DMS79 treated with DMSO at 0.1 percent for 48 hours (cell line): ENCODE measurements at places on chromosomes 11 and 22.

GRCh38 chr22:22098457-22099193 lies 116.0 kb upstream of the TOP3B start:
- no peak for DNase-seq

GRCh38 chr22:44986926-44987325 lies 22.9 kb downstream of the PHF21B start:
- DNase-seq: no peak

GRCh38 chr11:111777094-111778046 lies 11.2 kb upstream of the PPP2R1B start:
- peak; percentile 85 for DNase-seq

GRCh38 chr22:42769574-42770447 lies 49.1 kb upstream of the A4GALT start:
- DNase-seq: no peak

DNA sequence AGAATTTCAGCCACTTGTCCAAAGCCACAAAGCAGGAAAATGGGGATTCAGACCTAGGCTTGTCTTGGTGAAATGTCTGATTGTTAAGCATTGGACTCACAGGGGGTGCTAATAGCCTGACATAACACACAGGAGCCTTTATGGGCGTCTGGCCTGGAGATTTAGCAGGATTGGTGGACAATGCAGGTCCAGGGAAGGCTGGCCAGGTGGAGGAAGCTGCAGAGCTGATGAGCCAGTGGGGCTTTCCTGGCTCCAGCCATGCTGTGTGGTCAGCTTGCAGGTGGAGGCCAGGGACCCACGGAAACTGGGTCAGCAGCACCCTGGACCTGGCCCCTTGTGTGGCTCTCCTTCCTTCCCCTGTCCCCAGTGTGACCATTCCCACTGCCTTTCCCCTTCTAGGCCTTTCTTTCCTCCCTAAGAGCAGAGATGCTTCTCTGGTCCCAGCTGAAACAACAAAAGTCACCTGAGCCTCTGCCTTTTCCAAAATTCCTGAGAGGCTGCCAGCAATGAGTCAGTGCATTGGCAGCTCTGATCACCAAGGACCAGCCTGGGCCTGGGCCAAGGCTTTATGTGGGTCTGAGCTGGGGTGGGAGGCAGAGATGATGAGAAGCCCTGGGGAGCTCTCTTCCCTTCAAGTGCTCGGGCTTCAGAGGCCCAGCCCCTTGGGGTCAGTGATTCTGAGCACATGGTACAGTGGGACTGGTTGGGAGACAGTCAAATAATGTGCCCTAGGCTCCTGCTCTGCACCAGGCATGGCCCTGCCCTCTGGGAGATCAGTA lies 85.2 kb downstream of the CCDC81 start:
- peak; percentile 74 for DNase-seq

GRCh38 chr11:115141231-115142114 lies 362.7 kb downstream of the CADM1 start:
- no peak for DNase-seq

DNA sequence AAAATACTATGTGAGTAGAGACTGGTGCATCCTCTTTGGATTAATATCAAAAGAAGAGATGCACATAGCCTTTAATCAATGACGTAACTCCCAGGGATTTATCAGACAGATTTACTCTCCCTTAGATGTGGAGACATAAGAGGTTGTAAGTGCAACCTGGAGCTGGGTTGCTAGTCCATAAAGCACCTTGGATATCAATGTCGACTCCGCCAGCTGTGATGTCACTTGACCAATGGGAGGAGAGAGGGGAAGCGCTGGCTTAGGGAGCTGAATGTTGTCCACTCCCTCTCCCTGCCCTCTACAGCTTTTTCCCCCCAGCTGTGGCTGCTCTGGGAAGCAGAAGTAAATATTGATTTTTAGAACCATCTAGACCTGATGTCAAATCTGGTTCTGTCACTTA lies 28.9 kb upstream of the TMEM86A start:
- no peak for DNase-seq

GRCh38 chr11:44597358-44598012 lies 32.0 kb downstream of the CD82 start:
- DNase-seq: no peak

- DNase-seq: peak; percentile 92
Measured at GRCh38 chr22:41448189-41448808, 1.7 kb upstream of the TOB2 start.

- DNase-seq: peak; percentile 85
Measured at GRCh38 chr11:64810891-64811272, 531 bp upstream of the MEN1 start.

DNA sequence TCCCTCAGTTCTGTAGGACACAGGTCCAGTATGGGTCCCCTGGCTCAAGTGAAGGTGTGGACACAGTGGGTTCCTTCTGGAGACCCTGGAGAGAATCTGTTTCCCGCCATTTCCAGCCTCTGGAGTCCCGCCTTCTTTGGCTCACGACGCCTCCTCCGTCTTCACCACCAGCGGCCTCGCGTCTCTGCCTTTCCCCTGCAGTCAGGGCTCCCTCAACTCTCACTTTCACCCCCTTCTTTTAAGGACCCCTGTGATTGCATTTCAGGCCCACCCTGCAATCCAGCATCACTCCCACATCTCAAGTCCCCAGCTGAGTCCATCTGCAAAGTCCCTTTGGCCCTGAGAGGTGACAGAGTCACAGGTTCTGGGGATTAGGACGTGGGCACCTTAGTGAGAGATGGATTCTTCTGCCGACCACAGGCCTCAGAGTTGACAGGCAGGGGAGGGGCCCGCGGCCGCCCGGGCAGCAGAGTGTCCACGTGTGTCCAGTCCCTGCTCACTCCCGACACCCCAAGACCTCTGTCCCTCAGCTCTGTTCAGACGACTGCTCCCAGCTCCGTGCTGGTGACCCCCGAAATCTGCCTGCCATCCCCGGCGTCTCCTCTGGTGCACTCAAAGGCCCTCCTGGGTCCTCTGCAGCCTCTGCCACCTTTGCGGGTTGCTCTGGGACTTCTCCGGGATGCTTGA lies 36.9 kb upstream of the KRTAP5-7 start:
- no peak for DNase-seq

- no peak for DNase-seq
Measured at GRCh38 chr22:48167238-48167637, 1404.8 kb downstream of the TBC1D22A start.

DNA sequence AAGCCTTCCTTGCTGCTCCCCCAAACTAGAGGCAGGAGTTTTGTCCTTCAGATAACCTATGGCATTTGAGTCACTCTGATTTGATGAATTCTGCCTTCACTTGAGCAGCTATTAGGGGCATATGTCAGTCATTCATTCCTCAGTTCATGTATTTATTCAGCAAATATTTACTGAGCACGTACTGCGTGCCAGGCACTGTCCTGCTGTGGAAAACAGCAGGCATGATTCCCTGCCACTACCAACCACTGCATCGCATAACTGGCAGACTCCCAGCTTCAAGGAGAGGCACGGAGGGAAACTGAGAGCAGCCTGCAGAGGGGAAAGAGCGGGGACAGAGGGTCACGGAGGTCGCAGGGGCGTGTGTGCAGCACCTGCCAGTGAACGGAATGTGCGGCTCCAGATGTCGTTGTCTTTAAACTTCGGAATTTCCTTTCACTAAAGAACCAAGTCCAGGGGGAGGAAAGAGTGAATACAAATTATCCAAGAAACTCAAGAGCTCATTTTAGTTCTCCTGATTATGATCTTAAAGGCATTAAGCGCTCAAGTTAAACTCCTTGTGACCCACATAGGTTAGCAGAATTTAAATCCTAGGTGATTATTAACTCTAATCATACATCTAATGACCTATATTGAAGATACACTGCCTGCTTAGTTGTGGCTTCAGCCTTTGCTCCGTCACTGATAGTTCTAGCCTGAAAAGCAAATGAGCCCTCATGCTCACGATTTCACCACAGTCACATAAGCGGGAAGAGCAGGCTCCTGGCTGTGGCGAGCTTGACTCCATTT lies 12.6 kb downstream of the PPARA start:
- no peak for DNase-seq

- peak; percentile 71 for DNase-seq
Measured at GRCh38 chr11:45110562-45110961, 35.9 kb upstream of the PRDM11 start.

GRCh38 chr22:37427135-37427710 lies at the start of gene ELFN2:
Gene ELFN2, minus strand, starts transcription at chr22:37427479. Its CDS starts 51,945 bp downstream, at chr22:37375534.
- no peak for DNase-seq
